ENCODE measurements at places on chromosomes 6 and 20. TPM values are rescaled to one million over a fixed set of nuclear protein-coding genes. Genes with fewer than 3 reads are reported as not detected.

DNA sequence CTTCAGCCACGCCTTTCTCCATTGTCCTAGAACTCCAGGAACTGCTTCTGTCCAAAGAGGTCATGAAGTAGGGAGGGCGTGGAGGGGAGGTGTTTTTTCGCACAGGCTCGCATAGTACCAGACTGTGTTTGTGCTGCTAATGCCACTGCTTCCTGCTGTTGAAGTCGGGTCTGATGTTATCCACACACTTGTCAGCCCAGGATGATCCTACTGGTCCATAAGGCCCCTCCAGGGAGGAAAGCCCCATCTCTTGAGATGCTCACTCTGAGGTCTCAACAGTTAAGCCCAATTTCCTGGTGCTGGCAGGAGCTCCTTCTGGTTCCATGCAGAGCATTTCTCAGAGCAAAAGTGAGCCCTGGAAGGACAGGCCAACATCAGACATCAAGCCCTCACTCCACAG, 65.6 kb downstream of the C6orf118 start:
- DNase-seq: no peak

DNA sequence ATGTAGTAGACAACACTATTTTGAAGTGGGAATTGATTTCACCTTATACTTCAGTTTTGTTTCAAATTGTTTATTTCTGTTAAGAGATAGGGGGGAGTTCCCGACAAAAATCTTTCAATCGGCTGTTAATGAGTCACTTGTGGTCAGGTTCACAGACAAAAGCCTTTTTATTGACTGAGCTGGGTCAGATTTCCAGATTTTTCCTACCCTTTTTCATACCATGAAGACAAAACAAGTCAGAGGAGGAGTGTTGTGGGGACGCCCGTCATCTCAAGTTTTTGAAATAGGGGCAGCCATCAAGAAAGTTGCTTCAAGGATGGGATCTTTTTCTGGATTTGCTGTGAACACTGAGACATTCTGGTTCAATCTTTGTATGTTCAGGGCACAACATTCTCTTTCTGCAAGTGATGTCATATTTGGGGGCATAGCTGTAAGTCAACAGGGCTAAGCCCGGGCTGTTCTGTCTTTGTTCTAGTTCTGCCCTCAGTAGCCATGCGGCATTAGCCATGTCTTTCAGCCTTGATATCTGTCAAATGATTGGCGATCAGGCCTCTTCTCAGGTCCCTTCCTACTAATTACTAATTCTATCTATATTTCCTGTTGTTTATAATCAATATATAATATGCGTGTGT, 496.0 kb upstream of the MARCKS start:
- DNase-seq: peak; percentile 49

- DNase-seq: peak; percentile 18
These were observed 27.0 kb downstream of the EDEM2 start for GRCh38 chr20:35120012-35120701.

DNA sequence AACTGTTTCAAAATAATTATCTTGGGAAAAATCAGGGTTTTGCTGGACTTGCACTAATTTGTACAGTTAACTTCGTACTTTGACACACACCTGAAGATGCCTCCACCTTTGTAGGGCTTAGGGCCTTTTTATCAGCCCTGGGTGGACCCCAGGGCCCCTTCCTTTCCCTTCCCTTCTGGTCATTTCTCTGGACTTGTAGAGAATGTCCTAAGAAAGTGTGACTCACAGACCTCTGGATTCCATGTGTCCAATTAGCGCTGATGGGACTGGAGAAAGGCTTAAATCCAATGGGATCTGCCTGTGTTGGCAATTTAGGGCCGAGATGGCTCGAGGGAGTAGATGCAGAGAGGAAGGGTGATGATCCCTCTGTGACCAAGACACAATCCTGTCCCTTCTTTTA, 9.3 kb downstream of the TRIM15 start:
- no peak for DNase-seq

PLA2G7 gene
- 2.1 TPM for total RNA-seq

BHLHE23 gene
- total RNA-seq: not detected

DNA sequence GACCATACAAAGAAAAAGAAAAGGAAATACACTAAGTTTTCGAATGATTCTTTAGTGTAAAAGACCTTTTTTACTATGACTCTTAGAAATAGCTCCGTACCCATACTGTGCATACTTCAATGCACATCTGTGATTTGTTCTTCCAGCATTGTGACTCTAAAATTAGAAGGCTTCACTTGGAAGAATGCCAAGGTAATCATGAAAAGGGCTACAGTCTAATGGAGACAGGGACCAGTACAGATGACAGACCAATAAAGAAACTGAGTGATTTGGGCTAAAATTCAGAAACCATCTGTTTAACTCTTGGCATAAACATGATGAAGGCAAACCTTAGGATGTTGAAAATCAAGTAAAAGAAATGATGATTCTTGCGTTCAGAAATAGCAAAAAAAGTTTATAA, 46.3 kb downstream of the CYP39A1 start:
- DNase-seq: no peak

F13A1 gene
- total RNA-seq: not detected

DNA sequence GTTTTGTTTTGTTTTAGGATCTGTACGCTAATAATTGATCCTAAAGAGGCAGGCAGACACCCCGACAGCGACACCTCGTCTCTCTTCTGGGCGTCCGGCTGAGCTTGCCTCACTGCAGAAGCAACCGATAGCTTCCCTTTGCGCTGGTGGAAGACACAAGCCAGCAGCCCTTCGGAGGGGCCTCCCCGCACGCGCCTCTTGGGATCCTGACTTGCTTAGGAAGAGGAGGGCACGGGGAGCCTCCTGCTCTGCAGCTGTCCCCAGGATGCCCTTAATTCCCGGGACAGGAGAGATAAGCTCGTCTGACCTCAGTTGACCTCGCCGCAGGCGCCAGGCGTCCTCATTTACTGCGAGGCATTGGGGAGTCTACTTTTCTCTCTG, 94.0 kb downstream of the CD83 start:
- DNase-seq: no peak

- no peak for DNase-seq
These were observed 522.5 kb downstream of the CD83 start for GRCh38 chr6:14639983-14640599.

GRCh38 chr6:138682704-138683527, 90.7 kb upstream of the CCDC28A start:
- DNase-seq: peak; percentile 59

DNA sequence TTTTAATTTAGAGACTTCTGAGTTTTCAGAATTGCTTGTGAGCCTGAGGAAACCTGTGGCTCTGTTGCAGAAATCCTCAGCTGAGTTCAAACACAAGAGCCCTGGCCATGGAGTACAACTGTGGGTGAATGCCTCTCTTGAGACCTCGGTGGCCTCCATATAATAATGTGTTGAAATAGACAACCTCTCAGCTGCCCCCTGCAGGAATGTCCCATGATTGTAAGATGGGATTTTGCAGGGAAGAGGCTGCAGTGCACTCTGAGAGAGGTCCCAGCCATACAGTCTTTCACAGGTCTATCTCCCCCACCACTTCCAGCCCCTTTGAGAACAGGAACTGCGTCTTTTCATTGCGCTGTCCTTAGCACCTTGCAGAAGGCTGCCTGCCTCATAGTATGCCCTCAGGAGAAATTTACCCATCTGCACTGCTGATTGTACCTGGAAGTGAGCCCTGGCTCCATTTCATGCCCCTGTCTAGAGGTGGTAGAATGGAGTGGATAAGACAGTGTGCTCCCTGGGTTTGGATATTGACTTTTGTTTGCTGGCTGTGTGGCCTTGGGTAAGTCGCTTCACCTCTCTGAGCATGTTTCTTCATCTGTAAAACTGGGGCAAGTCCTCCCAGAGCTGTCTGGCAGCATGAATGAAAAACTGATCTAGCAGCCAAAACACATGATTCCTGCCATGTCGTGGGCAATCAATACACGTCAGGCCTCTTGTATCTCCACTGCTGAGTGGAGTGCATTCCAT, 16.8 kb upstream of the CDH22 start:
- DNase-seq: peak; percentile 70

DNA sequence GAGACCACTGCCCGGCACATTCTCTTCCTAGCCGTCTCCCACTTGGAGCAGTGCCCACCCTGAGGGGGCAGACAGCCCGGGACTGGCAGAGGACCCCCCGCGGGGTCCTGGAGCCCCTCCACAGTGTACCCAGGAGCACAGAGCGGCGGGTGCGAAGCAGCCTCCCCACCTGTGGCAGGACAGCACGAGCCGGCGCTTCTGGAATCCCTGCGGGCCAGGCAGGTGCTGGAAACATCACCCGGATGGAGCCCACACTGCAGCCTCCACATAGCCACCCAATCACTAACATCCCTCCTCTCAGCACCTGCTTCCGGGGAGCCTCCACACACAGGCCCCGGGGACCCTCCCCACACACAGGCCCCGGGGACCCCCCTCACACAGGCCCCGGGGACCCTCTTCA, 18.7 kb downstream of the GATA5 start:
- no peak for DNase-seq

DNA sequence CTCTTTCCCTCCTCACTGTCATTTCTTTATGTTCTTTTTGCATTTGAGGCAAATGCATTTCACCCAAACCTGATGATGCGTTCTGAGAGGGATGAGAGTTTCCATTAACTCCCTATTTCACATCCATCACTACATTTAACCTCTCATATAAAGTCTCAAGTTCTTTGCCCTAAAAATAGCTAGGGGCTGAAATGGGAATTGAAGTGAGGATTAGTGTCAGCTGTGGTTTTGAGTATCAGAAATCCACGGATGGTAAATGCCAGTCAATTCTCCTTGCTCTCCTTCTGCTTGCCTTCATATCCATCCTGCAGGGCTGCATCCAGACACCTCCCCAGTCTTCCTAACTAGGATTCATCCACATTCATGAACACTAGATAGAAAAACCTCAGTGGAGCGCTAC, 10.0 kb upstream of the DTNBP1 start:
- no peak for DNase-seq

NRSN1 gene
- 0.14 TPM for total RNA-seq

DNA sequence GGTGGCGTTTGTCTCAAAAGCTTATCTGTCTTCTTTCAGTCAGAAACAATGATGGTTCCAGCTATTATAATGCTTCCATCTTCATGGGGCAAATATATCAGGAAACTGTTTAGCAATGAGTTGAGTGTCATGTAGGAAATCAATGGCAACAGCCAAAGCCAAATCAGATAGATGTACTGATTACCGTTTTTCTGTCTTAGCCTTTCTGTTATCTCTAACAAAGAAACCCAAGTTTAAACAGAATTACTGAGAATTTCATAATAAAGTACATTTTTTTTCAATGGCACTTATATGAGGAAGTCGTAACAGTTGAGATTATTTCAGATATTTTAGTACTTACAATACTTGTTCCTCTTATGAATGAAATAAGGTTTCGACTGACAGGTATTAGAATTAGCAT, 1.2 kb downstream of the NOX3 start:
- DNase-seq: no peak

DNA sequence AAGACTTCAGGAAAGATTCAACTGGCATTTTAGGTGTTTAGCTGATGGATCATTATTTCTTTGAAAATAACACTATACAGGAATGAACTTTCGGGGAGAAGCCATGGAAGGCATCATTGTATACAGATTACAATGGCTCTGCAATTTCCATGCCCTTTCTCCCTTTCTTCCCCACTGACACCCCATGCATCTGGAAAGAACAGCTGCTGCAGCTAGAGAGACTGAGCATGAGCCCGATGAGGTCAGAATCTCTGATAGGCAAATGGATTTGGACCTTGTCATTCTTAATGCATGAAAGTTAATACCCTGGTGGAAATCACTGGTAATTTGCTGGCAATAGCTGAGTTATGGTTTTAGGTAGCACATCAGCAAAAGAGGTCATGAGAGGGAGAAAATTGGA, 54.8 kb downstream of the BTBD3 start:
- no peak for DNase-seq

RPS6KA2 gene
- 25.8 TPM for total RNA-seq

GTSF1L gene
- total RNA-seq: not detected

DNA sequence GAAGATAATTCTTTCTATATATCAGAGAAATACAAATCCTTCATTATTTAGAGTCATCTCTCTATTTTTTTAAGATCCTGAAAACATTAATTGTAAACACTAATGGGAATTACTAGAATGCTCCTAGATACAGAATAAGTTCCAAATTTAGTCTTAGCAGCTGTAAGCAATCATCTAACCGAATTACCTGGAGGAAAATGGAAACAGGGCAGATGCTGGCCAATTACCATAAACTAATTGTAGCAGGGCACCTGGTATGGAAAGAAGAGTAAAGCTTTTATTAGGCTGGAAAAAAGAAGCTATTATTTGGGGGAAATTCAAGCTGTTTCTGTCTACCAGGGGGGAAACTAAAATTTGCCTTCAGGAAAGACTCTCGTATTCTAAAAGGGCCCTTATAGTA, 257.5 kb downstream of the MMUT start:
- no peak for DNase-seq

- DNase-seq: no peak
These were observed 315.1 kb upstream of the PRND start for GRCh38 chr20:4406627-4407026.

- DNase-seq: no peak
These were observed 31.2 kb downstream of the FERMT1 start for GRCh38 chr20:6091661-6092060.
